ENCODE measurements at places on chromosomes 3 and 15.
A peak's percentile ranks its signal among the peaks of the same experiment; 100 is the strongest.

GRCh38 chr3:86175051-86175536, 815.9 kb downstream of the VGLL3 start:
- DNase-seq, result no peak

DNA sequence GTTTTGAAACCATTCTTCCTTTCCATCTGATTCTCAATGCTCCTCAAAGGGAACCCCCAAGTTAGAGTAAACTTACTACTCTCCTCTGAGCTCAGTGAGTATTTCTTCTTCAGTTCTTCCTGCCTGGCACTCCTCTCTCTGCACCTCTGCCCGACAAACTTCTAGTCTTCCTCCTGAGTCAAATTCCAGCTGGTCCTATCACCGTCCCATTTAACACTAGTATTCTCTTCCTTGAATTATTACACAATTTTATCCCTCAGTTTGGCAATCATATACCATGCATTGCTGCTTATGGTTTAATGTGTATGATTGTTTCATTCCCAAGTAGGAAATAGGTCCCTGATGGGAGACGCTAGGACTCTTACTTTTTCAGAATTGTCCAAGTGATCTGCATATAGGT, 279.7 kb downstream of the MECOM start:
- DNase-seq, result no peak

DNA sequence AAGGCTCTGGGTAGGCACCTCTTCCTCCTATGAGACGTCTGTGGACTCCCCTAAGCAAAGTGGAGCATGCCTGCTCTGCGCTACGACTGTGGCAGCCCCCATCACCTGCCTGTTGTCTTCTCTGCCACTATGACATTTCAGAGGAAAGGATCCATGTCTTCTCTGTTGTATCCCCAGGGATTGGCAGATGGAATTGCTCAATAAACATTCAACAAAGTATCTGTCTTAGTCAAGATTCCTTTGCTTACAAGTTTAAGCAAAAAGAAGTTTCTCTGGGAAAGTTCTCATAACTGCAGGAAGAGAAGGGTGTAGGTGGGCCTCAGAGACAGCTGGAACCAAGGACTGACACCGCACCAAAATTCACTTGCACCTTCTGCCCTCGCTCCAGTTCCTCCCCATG, 34.3 kb downstream of the AMOTL2 start:
- DNase-seq, result no peak

DNA sequence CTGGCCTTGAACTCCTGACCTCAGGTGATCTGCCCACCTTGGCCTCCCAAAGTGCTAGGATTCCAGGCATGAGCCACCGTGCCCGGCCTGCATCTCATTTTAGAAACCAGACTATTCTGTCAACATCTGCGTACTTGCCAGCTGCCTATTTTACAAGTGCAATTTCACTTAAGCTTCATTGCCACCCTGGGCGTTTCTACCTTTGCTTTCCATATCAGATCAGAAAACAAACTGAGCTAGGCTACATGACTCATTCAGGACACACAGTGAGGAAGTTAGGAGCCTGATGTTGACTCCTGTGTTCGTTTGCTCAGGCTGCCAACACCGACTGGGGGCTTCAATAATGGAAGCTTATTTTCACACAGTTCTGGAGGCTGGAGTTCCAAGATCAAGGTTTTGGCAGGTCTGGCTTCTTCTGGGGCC, 42.3 kb upstream of the KLHL25 start:
- no peak for DNase-seq

DNA sequence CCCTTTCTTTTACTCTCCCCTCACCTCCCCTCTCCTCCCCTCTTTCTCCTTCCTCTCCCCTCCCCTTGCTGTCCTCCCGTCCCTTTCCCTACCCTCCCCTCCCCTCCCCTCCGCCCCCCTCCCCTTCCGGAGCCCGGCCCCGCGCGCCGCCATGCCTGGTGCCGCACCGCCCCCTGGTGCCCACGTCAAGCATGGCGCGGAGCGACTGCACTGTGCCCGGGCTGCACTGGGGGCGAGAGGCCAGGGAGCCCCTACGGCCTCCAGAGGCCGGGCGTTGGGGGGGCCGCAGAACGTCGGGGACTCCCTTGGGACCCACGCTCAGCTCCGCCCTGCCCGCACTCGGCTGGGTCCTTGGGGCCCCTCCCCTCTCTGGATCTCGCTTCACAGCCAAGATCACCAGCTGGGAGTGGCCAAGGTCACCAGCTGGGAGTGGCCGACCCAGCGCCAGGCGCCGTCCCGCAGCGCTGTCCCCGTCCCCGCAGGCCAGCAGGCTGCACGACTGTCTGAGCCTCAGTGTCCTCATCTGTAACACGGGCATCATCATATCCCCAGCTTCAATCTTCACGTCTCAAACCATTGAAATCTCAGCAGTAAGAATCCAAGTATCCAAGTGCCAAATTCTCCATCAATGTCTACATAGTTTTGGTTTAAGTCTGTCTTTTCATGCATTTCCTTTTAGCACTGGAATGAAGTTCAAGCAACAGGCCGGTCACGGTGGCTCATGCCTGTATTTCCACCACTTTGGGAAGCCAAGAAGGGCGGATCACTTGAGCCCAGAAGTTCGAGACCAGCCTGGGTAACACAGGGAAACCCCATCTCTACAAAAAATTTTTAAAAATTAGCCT, 42.5 kb downstream of the TPRA1 start:
- peak; percentile 22 for DNase-seq

- DNase-seq, result no peak
These were observed 451 bp downstream of the ONECUT1 start for GRCh38 chr15:52789601-52790168.

GRCh38 chr3:136250903-136251460, 842 bp downstream of the PCCB start:
- DNase-seq, result no peak

All from NCI-H748 treated with DMSO at 0.1 percent for 48 hours (cell line).